KBM-7 (cell line): ENCODE measurements at places on chromosomes 12 and 14.
A peak's percentile ranks its signal among the peaks of the same experiment; 100 is the strongest.

DNA sequence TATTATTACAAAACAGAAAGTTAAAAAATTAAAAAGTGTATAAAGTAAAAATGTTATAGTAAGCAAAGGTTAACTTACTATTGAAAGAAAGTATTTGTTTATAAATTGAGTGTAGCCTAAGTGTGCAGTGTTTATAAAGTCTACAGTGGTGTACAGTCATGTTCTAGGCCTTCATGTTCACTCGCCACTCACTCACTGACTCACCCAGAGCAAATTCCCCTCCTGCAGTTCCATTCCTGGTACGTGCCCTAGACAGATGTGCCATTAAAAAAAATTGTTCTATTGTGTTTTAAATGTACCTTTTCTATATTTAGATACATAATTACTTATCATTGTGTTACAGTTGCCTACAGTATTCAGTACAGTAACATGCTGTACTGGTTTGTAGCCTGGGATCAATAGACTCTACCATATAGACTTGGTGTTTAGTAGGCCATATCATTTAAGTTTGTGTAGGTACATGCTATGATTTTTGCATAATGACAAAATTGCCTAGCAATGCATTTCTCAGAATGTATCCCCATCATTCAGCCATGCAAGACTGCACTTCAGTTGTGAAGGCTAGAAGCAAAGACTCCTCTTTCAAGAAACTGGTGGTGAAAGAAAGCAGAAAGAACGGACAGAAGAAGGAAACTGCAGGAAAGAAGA is 100.6 kb downstream of the DACT1 start:
- no peak for DNase-seq

- no peak for DNase-seq
Measured at GRCh38 chr12:89951694-89952060, 243.0 kb upstream of the ATP2B1 start.

GRCh38 chr14:67191768-67192290 is 2.6 kb downstream of the GARIN2 start:
- no peak for DNase-seq

DNA sequence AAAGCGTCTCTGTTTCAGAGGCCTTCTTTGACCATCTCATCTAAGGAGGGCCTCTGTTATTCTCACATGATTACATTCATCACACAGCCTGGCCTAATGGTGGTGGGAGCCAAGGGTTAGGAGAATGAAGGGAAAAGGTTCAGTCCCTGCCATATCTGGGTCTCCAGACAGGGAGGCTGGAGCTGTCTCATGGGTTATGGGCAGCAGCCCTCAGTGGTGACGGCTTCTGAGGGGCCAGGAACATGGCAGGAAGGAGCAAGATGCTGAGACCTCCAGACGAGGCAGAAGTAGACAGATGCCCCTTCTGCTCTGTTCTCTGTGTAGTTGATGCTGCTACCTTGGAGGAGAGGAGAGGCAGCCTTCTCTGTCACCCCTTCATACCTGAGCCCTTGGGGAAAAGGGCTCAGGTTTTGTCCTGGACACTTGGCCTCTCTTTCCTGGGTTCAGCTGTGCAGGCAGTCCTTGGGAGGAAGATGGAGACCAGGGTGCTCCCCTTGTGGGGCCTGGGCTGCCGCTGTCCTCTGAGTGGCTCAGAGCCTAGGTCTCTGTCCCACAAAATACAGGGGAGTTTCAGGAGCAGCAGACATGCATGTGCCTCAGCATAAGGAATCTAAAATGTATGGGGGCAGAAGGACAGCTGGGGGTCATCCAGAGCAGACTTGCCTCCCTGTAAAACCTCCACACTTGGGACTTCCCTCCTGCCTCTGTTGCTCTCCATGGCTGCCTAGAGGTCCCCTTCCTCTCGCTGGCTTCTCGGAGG is 3.6 kb downstream of the IFI27L2 start:
- no peak for DNase-seq

- peak; percentile 27 for DNase-seq
Measured at GRCh38 chr12:110224379-110225304, 56.4 kb upstream of the ATP2A2 start.

GRCh38 chr12:97943359-97943758 is 480.8 kb downstream of the RMST start:
- no peak for DNase-seq

DNA sequence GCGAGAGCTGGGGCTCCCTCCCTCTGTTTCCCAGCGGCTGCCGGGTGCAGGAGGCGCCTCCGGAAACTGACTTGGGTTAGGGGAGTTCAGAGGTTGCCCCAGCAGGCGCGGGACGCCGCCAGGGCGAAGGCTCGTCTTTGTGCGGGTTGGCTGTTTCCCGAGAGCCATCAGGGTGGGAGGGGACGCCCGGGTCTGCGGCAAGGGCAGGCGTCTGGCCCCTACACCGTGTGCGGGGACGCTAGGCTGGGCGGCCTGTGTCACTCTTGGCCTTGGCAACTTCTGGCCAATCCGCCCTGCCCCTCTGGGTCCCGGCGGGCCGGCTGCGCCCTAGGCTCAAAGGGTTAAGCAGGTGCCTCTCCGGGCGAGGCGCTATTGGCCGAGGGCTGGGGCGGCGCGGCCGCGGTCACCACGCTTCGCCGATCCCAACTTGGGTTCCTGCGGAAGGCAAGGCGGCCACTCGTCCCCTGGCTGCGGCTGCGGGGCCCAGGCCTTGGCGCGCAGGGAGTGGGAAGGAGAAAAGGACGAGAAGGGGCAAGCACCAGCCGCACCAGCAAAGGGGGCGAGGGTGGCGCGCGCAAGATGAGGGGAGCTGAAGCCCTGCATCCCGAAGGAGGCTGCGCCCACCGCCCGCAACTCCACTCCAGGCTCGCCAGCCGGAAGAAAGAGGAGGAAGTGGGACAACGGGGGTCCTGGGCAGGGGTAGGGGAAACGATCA is 5.6 kb upstream of the NPAS3 start:
- no peak for DNase-seq

DNA sequence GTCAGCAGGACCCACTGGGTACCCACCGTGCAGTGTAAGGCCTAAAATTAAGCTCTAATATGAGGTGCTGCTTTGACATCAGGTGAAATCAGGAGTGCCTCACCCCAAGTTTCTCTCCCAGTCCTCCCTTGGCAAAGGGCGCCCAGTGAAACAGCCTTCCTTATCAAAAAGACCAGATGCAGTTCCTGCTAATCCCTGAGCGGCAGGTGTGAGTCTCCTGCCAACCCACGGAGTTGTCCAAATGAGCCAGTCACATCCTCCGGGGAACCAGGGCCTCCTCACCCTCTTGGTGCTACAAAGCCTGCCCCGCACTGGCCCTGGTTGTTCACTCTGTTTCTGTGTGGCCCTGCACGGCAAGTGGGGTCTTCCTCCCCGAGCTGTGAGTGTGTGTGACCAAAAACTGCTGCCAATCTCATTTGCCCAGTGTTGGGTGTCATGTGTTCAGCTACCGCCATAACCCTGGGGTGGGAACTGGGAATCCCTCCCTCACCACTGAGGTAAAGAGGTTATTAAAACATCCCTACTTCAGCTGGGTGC is 20.2 kb upstream of the P2RX4 start:
- no peak for DNase-seq

- DNase-seq, result no peak
Measured at GRCh38 chr12:75954041-75954440, 77.5 kb downstream of the PHLDA1 start.

DNA sequence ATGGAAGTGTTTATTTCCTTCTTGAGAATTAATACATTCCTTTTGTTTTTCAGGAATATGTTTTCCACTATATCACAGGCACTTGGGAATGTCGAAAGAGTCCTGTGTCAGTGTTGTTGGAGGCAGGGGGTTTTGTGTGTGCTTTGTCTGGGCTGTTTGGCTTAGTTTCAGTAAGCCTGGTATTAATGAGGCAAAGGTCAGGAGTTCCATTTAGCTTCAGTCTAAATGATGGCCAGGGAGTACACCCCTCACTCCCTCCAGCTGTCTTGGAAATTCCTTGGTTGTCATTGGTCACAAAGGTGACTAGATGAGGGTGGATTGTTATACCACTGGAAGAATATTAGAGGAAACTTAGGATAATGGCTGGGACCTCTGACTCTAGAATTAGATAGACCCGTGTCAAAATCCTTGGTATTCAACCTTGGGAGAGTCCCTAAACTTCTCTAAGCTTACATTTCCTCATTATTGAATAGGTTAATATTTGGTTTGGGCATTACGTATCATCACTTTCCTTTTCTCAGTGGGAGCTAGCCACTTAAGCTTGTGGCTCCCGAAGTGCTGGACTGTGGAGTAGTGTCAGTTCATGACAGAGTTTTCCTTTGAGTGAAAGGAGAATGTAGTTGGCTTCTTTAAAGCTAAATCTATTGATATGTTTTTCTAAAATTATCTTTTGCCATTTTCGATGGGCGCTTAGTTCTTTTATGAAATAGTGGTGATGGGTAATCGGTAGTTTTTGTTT is 5.2 kb downstream of the FRS2 start:
- no peak for DNase-seq

- no peak for DNase-seq
Measured at GRCh38 chr14:63890553-63890952, 37.7 kb downstream of the SYNE2 start.

DNA sequence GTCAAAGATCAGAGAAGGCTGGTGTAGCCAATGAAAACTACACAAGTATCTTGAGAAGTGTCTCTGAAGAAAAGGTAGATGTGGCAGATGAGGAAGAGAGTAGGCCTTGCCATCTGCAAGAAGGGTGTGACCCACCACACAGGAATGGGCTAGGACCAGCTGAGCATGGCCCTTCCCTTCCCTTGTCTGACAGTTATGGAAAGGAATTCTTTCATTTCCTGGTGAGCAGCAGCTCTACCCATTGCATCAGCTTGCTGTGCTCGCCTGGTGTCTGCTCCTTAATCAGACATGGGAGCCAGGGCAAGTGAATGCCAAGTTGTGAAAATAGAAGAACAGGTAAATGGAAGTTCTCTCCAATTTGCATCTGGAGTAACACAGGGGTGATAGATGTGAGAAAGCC is 145.2 kb upstream of the KRR1 start:
- DNase-seq, result no peak

DNA sequence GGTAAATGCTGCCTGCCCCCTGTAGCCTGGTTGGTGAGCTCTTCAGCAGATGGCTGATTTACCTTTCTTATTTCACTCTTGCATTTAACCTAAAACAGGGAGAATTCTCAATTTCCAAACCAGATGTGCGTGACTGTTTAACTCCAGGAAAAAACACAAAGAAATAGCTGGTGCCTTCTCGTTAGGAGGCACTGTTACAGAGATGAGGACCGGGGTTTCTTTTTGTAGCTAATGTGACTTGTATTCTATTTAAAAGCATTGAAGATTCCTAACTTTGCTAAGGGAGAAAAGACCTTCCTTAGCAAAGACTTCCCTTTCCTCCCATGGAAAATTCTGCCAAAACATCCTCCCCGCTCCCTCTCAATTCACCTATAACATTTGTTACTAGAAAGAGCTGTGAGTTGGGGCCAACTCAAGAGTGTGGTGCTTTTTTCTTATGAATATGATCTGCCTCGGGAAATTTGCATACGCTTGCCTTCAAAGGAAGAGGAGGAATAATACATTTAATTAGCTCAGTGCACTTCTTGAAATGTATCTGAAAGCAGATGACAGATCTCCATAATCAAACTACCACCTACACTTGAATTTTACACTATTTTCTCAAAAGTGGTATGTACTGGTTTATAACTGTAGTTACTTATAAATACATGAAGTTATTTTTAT is 102.0 kb upstream of the ARID2 start:
- no peak for DNase-seq

DNA sequence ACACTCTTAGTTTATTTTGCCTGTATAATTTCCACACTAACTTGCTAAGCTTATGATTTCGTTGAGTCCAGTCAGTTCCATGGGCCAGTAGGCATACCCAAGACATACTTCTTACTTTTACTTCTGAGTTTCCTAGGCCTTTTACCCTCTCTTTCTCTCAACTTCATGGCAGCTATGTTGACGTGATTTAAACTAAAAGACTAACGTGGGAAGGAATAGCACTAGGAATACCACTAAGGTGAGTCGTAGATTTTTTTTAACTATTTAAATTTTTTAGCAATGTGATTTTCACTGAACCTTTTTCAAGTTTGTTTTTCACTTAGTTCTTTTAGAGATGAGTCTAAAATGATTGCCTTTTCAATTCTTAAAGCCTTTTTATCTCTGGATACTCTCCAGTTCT is 793.5 kb upstream of the NOVA1 start:
- no peak for DNase-seq

GRCh38 chr14:95503365-95504134 is 12.9 kb downstream of the SYNE3 start:
- no peak for DNase-seq

DNA sequence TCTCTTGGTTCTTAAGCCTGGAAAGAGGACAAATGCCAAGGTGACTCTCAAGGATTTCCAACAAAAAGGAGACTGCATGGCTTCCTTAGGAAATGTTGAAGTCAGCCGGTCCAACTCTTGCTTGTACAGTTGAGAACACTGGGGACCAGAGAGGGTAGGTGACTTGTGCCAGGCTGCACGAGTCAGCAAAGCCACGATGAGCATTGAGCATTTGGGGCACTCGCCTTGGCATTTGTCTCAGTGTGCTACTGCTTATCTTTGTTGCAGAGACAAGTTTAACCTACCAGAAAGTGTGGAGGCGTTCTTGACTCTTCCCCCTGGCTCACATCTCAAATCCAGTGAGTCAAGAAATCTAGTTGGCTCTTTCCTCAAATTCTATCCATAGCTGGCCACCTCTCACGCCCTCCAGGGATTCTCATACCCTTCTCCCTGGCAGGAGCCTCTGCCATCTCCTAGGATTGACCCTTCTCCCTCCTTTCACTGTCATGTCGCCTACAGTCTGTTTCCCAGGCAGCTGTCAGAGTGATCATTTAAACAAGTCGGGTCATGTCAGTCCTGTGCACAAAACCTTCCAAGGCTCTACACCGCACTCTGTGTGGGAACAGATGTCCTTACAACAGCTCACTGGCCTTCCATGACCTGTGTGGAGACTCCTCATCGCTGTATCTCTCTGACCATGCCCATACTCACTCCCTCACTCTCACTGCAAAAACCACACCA is 17.2 kb upstream of the KRT83 start:
- DNase-seq, result no peak

GRCh38 chr12:83538361-83538965 is 851.8 kb downstream of the TMTC2 start:
- DNase-seq, result no peak

DNA sequence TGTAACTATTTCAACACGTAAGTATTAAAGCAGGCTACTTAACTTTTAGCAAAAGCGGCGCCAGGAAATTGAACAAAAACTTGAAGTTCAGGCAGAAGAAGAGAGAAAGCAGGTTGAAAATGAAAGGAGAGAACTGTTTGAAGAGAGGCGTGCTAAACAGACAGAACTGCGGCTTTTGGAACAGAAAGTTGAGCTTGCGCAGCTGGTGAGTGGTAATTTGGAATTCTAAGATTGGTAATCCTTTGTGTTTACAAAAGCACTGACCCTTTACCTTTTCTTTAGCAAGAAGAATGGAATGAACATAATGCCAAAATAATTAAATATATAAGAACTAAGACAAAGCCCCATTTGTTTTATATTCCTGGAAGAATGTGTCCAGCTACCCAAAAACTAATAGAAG is 4.0 kb downstream of the PNN start:
- no peak for DNase-seq

- no peak for DNase-seq
Measured at GRCh38 chr12:38160318-38161122, 156.1 kb upstream of the ALG10B start.
